ENCODE measurements at places on chromosomes 3 and 15.

GRCh38 chr3:32076566-32076965 lies 29.9 kb upstream of the GPD1L start:
- DNase-seq, result no peak

- DNase-seq, result no peak
These were observed 72.5 kb upstream of the SLC6A11 start for GRCh38 chr3:10743366-10744097.

DNA sequence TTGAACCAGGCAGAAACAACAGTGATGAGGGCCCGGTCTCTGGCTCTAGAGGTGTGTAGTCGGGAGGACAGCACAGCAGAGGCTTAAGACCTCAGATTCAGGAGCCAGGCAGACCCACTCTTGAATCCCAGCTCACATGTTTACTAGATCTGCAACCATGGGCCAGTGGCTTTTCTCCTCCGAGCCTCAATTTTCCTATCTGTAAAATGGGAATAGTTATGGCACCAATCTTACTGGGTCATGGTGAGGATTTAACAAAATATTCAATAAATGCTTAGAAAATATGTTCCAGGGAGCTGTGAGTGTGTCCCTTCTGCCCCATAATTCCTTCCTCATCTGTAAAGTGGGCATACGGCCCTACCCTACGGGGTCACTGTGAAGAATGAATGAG lies 506.9 kb downstream of the SHQ1 start:
- no peak for DNase-seq

- no peak for DNase-seq
These were observed 20.3 kb downstream of the PDZRN3 start for GRCh38 chr3:73604451-73604850.

DNA sequence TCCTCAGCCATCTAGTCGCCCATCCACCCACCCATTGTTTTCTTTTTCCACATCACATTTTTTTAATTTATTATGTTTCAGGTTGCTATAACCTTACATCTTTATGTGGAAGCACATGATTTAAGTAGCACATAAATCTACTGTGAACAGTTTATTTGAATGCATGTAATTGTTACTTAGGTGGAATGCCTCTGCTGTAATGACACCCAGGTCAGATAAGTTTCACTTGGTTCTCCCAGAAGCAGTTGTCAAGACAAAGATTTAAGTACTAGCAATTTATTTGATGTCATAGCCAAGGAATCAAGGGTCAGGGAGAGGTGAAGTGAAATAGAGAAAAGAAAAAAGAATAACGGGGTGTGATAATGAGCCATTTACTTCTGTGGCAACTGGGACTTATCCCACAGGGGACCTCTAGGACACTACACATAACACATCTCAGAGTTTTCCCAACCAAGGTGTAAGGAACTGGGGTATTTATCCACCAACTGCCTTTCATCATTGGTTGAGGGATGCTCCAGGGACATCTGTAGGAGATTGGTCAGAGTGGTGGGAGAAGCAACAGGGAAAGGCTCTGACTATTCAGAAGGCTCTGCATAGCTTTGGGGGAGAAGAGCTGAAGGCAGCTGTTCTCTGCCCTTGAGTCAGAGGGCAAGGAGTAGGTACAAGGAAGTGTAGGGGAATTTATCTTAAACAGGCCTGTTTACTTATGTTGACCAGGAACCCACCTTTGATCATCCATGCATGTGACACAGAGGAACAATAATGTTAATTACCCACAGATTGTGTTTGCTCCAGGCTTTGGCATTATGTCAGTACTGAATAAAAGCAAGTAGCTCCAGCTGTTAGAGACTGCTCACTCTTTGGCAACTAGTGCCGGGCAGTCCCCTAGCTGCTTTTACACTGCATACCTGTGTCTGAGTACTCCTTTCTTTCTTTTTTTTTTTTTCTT lies 94.8 kb downstream of the CD200R1L start:
- DNase-seq, result no peak

DNA sequence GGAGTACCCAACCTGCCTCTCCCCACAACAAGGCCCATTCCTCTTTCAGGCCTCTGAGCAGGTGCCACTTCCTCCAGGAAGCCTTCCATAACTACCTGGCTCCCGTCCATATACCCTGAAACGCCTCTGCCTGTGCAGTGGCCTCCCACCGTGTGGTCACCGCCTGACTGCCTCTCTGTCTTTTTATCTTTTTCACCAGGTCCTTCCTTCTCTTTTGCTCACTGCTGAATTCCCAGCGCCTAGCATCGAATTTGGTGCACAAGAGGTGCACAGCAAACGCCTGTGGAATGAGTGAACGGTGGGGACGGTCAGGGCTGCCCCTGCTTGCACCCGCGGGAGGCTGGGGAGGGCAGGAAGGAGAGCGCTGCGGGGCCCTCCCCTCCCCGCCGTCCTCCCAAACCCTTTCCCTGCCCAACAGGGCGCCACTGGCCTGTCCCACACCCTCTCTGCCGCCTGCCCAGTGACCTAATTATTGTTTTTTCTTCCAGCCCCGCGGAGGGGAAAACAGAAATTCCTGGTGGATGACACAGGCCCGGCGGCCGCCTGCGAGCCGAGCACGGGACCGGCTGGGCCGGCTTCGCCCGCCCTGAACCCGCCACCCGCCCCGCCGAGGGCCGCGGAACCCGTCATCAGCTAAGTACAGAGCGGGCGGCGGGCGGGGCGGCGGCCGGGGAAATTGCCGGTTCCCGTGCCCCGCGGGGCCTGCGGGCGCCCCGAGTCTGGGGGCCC lies 140.1 kb downstream of the SMAD6 start:
- no peak for DNase-seq

DNA sequence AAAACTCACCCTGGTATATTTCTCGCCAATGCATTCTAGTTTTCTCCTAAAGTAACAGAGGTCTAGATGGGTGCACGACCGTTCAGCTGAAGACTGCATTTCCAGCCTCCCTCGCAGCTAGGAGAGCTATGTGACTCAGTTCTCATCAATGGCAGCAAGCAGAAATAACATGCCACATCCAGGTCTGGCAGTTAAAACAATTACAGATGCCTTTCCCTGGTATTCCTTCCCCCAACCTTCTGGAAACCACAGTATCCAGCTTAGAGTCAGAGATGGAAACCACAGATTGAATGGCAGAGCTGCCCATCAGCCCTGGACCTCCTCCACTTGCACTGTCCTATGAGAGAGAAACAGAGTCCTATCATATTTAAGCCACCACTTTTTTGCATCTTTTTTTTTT lies 4.8 kb downstream of the HAPLN3 start:
- no peak for DNase-seq

GRCh38 chr3:127320529-127321121 lies 32.8 kb upstream of the PRR20G start:
- no peak for DNase-seq

GRCh38 chr3:55897573-55898224 lies 410.6 kb upstream of the WNT5A start:
- no peak for DNase-seq

DNA sequence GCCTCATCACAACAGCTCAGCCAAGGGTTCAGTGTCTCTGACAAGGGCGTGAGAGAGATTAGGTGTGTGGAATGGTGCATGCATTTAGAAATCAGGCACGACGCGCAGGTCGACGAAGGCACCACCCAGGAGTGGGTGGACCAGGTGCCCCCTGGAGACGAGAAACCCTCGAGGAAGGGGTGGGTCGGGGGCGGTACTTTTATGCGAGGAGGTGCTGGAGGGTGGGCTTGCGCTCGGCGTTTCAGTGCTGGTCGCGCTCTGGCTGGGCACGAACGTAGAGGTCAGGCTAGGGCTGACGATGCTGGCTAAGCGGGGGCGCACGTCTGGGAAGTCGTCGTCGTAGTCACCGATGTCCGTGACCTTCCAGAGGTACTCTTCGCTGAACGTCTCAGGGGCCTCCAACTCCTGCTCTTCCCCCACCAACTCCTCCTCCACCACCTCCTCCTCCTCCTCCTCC lies 393 bp downstream of the ERICH6 start:
- DNase-seq, result peak; percentile 27

- DNase-seq, result no peak
These were observed 38.5 kb upstream of the TFRC start for GRCh38 chr3:196120291-196120951.

DNA sequence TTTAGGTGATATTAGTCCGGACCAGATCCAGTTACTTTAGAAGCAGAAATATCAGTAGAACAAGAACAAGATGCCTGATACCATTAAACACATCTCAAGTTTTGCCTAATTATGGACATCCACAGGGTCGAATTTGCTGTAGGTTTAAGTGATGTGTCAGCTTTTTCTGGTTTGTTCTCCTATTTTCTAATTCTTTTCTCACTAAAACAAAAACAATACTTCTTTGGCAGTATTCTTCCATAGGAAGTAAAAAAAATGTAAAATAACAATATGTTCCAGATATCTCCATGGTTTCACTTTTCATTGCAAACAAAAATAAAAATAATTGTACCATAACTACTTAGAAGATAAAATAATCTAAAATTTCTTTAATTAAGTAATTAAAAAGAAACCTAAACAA lies 265.7 kb downstream of the SHOX2 start:
- no peak for DNase-seq

- DNase-seq, result no peak
These were observed 15.3 kb upstream of the TGM5 start for GRCh38 chr15:43281926-43282602.

- no peak for DNase-seq
These were observed 68.0 kb downstream of the CASR start for GRCh38 chr3:122251428-122251827.

DNA sequence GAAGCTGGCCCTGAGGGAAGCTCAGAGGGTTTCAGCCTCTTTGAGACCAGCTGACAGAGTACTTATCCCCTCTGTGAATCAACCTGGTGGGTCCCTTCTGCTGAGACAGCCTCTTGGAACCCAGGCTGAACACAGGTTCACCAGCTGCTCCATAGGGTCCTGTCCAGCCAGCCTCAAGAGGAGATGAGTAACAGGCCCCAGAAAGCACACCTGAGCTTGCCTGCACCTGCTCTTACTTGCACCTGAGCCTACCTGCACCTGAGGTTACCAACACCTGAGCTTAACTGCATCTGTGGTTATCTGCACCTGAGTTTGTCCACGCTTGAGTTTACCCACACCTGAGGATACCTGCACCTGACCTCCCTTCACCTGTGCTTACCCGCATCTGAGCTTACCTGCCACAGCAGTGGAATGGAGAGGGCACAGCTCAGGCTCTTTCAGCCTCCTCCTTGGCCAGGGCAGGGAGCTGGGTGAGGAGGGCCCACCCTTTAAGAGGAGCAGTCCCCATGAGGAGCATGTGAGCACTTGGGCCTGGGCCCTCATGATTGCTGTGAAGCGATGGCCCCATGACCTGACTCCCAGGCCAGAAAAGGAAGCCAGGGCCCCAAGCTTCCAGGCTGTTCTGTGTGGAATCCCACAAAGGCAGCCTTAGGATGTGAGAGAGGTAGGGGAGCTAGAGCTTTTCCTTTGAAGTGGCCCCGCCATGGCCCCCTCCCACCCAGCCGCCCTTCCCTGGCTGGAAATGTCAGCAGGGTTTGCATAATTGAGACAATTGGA lies at the start of gene TRPM1:
TRPM1 (minus strand) TSS at position 464 of the 777 bp plus-strand sequence. CDS start 20,370 bp downstream, outside the sequence.
- DNase-seq, result peak; percentile 2

DNA sequence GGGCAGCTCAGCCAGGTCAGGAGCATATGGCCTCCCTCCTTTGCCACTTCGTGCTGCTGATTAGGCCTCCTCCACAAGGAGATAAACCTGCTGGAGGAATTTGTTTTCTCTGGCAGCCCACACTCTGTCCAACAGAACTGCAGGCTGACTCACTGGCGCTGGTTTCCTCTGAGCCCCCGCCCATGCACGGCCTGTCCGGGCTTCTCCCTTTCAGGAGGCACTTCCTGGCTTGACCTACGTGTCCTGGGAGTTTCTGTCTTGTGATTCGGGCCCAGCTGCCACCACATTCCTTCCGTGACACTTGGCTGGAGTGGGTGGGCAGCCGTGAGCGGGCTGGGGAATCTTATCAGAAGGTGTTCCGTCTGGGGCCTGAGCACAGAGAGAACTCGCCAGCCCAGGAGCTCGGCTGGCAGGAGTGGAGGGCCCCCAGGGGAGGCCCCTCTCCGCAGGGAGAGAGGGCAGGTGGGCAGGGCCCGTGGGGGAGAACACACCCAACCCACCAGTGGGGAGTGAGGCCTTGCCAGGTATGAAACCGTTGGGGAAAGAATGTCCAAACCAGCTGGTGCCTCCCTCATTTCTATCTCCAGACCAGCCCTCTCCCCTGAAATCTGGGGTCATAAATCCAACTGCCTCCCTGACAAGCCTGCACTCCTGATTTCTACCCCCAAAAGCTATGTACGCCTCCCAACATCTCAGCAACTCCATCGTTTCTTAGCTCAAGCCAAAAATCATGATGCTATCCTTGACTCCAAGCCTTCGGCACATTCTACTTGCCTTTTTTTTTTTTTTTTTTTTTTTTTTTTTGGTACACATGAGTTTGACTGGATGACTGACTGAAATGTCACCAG lies 110.6 kb upstream of the MEF2A start:
- DNase-seq, result no peak

DNA sequence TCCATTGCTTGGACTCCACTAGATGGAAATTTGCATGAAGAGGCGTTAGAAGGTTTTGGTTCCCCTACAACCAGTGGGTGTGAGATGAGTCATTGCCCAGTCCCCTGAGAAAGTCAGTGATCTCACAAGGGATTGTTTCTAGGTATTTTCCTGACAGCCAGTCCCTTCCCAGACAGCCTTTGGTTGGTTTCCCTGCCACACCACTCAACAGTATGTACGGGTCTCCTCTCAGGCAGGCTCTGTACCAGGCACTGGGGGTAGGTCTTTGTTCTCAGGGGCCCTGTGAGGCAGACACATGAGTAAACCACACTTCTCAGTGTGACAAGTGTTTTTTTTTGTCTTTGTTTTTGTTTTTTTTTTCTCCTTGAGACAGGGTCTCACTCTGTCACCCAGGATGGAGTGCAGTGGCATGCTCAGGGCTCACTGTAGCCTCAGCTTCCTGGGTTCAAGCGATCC lies 4.0 kb downstream of the LAMP3 start:
- DNase-seq, result peak; percentile 91

DNA sequence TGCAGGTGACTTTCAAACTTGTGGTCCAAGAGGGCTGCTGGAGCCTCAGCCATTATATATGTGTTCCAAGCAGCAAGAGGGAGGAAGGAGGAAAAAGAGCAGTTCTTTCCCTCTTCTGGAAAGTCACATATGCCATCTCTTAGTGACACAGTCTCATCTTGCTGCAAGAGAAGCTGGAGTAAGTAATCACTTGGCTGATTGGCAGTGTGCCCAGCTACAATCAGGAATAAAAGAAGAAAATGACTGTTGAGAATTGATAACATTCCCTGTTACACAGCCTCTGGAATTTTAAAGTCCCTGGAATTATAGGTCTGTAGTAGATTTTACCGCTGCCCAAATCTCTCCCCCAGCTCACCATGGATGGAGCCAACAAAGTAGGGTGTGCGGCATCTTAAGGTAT lies 31.4 kb upstream of the LYZL4 start:
- no peak for DNase-seq

All from GM20000 (cell line).